ENCODE measurements at places on chromosomes 1 and 21.

DNA sequence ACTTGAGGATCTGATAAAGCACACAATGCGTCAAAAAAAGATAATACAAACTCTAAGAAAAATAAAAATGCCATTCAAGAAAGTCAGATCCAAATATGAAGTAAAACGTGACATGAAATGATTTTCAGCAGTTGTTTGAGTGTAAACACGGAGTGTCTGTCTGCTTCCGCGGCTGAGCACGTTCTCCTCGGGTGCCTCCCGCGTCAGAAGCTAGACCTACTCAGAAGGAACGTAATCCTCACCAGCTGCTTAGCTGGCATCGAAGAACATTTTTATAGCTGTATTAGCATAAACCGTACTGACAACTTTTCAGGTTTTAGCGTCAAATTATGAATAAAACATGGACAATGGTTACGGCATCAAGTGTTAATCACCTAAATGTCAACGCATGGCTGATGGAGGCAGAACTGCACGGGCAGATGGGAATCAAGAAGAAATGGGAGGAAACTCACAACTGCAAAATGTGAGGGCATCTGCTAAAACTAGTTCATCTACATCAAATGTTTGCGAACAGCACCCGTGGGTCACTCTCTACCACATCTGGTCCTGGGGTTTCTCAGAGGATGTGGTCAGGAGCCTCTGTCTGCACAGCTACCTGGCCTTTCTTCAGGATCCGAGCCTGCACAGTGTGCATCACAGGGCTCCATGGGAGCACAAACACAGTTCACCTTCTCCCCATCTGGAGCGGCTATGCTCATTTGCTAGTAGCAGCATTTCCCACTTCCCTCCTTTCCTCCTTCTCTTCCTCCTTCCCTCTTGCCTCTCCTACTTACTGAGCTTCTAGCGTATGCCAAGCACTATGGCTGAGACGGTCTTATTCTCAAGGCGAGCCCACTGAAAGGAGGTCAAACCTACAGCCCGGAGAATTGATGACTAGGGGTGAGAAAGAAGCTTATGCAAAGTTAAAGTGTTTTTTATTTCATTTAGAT lies 40.0 kb downstream of the RCAN1 start:
- no peak for DNase-seq

DNA sequence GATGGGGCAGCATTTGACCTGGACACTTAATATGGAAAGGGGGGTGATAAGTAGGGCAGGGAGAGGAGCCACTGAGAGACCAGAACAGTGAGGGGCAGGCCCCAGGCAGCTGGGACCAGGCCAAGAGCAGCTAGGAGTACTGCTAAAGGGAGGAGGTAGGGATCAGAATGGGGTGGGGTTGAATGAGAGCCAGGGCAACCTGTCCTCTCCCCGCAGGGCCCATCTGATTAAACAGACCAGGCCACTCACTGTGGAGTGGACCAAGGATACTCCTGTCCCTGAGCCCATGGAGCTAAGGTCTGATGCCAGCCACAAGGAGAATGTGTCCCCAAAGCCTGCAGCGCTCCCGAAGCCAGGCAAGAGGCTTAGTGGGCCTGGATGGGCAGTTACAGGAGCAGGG lies 2.1 kb downstream of the C1orf167 start:
- no peak for DNase-seq

DNA sequence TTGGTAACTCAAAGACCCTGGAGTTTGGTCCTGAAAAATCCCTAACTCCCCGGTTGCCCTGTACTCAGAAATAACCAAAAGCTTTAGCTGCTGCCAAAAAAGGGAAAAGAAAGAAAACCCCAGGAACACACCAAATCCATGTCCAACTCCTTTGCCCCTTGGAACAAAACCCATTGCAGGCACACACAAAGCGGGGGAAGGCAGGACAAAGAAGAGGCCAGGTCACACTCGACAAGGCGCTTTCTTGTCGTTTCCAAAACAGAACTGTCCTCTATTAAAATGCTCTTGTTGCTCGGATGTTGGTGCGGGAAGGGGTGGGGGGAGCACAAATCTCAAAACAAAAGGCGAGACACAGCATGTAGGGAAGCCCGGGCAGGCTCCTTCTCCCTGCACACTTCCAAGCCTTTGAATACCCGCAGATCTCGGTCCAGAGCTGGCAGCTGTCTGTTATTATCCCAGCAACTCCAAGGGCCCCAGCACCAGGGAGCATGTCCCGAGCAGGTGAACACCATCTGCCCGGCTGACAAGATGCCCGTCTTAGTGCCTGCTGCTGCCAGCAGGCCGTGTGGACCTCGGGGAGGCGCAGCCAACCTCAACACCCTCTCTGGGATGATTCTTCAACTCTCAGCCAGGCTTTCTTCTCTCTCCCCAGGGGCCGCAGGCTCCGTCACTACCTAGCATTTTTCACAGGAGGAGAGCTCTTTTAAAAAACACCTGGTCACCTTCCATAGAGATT lies 96.4 kb downstream of the SSBP3 start:
- DNase-seq, result no peak

GRCh38 chr1:168958562-168959289 lies 147.8 kb upstream of the ATP1B1 start:
- no peak for DNase-seq

DNA sequence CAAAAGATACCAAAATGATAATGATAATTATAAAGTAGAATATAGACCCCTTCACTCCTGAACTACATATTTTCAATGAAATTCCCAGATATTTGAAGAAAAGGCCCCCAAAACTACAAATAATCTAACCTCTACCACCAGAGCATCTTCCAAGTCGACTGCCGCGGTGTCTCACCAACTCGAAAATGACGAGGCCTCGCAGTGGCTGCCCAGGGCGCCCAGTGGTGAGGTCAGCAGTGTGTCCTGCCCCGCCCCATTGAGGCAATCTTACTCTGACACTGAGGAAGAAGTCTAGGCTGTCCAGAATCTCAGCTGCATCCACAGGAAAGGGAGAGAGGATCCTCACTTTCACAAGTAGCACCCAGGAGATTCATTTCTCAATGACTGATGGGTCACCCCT lies 5.2 kb downstream of the DUSP10 start:
- DNase-seq, result no peak

GRCh38 chr1:12634156-12634555 lies 9.7 kb upstream of the AADACL4 start:
- no peak for DNase-seq

GRCh38 chr1:236550961-236551851 lies 27.4 kb downstream of the LGALS8 start:
- no peak for DNase-seq

DNA sequence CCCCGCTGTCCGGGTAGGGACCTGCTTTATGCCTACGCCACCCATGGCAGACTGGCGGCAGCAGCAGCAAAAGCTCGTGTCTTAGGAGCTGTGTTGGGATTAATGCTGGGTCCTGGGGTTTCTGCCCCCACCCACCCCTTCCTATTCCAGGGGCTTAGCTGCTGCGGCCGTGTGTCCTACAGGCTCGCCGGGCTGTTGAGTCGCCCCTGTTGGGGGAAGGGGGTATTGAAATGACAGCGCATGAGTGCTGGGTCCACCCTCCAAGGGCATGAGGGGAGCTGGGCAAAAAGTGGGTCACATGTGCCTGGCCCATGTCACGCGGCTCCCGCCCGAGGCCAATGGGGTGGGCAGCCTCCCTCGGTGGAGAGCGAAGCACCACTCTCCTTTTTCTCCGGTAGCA lies 118.3 kb upstream of the COL6A1 start:
- DNase-seq, result no peak

All from SJSA1 (cell line).